ENCODE measurements at places on chromosomes 3 and 15.

DNA sequence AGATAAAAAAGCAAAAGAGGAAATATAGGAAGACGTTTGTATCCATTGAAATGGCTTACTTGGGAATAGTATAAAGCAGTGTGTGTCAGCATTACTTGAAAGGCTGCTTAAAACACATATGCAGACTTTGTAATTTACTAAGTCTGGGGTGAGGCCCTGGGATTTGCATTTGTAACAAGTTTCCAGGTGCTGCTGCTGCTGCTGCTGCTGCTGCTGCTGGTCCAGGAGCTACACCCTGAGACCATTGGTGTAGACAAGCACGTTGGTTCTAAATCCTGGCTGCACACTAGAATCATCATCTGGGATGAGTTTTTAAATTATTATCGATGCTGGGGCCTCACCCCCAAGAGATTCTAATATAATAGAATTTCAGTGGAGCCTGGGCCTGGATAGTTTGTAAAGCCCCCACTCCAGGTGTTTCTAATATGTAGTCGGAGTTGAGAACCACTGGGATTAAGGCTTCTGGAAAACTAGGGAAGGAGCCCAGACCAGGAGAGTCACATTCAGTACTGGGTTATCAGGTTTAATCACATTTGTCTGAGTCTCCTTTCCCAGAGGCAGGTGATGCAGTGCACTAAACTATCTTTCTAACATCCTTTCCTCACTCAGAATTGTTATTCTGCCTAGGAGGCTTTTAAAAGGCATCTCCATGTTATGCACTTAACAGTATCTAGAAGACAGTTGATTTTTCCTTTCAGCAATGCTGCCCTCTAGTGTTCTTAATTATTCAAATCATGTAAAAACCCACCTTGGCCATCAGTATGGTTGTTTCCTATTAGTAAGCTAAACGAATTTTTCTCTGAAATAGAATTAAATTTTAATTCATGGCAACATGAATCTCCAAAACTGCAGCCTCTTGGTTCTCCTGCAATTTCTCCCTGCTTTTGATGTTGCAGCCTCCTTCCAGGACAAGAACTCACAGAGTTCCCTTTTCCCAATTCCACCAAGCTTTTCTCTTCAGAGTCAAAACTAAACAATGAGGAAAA lies 45.4 kb downstream of the SSR3 start:
- peak; percentile 63 for DNase-seq

- DNase-seq, result peak; percentile 54
Observed at GRCh38 chr15:41603941-41604911, 45.2 kb downstream of the TYRO3 start.

DNA sequence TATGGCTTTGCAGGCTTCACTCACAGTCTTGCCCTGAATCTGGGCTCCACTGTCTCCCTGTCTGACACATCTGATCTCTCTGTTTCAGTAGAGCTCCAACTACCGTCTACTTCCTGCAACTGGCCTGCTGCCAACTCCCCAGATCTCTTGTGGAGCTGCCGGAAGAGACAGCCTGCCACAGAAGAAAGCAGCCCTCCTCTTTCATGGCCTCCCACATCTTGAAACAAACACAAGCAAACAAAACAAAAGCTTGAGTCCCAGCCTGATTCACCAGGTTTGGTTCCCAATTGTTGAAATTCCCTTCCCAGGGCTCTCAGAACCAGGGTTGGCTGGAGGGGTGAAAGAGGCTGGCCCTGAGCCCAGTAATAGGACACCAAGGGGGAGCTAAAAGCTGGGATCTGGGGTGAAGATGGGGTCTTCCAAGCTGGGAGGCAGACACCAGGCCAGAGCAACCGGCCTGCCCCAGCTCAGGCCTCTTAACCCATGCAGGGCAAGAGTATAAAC lies 55.3 kb upstream of the CA12 start:
- DNase-seq, result peak; percentile 58

- DNase-seq, result no peak
Observed at GRCh38 chr3:128434524-128434923, 32.2 kb downstream of the DNAJB8 start.

DNA sequence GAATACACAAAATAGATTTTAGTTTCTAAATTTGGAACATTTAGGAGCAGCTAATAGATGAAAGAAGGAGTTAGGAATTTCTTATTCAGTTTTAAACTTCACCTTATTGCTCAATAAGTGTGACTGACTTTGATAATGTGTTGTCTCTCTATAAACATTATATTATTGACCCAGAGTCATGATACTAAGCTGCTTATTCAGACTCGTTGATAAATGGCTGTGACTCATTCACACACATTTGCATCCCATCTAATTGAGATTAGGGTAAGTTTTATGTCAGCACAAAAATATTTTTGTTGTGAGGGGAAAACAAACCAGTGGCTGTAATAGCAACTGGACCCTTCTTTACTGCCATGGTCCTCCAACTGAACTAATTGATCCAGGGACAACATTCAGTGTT lies 137.6 kb downstream of the GOLIM4 start:
- DNase-seq, result no peak

GRCh38 chr15:22226034-22226790 lies 145.9 kb downstream of the OR4M2 start:
- DNase-seq, result no peak

- DNase-seq, result no peak
Observed at GRCh38 chr3:52982839-52983238, 63.0 kb downstream of the SFMBT1 start.

GRCh38 chr3:8571256-8571655 lies 69.6 kb downstream of the LMCD1 start:
- no peak for DNase-seq

DNA sequence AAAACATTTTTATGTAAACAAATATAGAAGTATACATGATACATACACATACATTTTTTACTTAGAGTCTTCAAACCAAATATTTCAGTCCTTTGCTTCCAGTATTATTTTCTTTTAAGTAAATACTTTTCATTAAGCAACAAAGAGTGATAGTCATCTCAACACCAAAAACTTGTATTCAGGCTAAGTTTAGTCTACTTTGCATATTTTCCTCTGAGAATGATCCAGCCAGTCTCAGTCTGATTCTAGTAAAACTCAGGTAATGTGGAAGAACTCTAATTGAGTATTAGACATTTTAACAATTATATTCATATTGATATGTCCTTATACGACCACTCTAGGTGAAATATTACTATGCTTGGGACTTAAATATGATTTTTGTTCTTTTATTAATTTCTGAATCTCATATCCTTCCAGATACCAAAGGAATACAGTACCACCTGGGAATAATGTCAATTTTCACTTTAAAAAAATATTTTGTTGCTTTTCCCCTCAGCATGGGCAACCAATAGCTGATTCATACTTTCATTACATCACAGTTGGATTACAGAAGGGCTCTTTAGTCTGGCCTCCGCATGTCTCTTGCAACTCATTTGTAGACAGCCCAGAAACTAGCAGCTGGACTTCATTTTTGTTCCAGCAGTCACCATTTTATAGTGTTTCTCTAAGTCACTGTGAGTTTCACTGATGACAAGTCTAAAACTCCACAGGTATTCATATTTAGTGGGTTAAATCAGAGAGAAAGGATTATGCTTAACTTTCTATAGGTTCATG lies 390.4 kb downstream of the ZBTB20 start:
- no peak for DNase-seq

DNA sequence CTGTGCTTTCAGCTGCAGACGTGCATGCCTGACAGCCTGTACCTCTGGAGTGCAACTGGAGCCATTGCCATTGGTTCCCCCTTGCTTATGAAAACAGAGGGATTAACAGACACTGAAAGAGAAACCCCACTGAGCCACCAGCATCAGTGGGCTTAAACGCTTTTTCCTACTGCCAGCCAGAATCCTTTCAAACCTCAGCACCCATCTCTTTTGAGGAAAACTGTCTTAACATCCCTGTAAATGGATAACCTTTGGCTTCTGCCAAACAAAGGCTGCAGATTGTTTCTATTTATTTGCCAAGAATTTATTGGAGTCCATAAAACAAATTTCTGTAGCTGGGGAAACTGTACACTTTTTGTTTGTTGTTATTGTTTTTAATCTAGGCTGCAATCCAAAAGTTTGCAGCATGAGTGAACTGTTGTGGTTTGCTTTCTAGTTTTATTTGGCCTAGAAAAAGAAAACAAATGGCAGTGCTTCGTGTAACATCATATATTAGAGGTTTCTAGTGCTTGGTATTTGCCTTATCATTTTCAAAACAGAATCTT lies 369.2 kb upstream of the IL12A start:
- DNase-seq, result peak; percentile 40

GRCh38 chr3:82222401-82222800 lies 461.0 kb upstream of the GBE1 start:
- no peak for DNase-seq

GRCh38 chr3:102163039-102163817 lies 271.6 kb upstream of the ZPLD1 start:
- DNase-seq, result no peak

DNA sequence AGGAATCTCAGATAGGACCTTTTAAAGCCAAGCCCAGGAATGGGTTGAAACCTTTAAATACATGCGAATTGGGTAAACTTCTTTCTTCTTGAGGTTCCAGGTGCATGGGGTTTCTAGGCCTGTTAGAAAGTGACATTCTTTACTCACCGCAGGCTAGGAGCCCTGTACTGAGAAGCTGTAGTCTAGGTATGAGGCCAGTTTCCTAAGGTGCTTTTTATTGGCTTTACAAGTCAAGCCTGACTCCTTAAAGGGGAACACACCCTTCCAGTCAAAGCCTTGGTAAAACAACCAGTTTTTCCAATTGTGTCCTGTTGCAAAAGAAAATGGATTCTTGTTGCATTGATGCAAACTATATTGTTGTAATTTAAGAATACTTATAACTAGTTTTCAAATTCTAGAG lies 76.1 kb upstream of the ATP11B start:
- DNase-seq, result no peak

DNA sequence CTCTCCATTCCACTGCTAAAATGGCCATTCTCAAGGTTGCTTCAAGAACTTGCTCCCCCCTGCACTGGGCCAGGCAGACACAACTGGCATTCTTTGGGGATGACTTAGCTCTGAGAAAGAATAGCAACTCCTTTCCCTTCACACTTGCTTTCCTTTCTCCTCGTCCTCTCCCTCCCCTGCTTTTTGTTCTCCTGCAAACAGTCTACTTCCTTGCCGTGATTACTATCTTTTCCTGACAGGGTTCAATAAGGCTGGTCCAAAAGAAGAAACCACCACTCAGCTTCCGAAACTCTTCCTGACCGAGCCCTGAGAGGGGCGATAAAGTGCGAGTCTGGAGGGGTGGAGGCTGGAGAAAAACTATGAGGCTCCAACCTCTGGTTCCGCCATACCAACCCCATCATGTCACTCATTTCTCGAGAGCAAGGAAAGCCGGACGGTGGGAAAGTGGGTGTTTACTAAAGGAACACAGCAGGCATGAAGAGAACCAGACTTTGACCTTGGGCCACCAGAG lies 5.0 kb downstream of the AMOTL2 start:
- DNase-seq, result no peak

- DNase-seq, result no peak
Observed at GRCh38 chr3:32707026-32707370, 22.0 kb downstream of the CNOT10 start.

DNA sequence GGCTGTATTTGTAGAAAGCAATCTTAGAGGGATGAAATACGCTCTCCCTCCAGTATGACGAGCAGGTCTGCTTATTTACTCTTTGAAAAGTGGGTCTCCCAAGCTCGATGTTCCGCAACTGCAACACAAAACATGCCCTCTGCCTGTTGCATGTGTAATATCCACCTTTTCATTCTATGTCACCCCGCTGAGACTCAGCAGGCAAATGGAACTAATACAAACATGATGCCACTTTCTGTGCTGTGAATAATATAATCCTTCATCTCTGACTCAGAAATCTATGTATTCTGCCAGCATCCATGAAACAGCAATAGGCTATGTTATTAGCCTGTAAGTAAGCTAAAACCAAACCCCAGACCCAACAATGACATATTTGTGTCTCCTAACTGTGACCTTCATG lies 200.8 kb upstream of the TMCO5A start:
- no peak for DNase-seq

GRCh38 chr3:58074997-58075396 lies 66.8 kb downstream of the FLNB start:
- DNase-seq, result no peak

GRCh38 chr3:94896994-94897393 lies 834.1 kb downstream of the NSUN3 start:
- DNase-seq, result no peak

DNA sequence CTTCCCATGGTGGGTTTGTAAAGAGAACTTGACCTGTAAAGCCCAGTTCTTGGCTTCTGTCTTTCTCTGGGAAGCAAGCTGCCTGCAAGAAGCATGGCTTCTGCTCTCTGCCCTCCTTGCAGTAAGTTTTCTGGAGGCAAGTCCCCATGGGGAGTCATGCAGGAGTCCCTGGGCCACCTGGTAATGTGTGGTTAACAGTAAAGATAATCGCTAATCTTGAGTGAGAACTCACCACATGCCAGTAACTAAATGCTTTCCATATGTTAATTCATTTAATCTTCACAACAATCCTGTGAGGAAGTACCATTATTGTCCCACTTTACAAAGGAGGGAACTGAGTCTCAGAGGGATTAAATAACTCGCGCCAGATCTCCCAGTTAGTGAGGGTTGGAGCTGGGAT lies 4.2 kb downstream of the CAPN3 start:
- DNase-seq, result no peak

GRCh38 chr3:150384296-150385212 lies 23.5 kb upstream of the TSC22D2 start:
- no peak for DNase-seq

GRCh38 chr3:24323272-24323671 lies 171.4 kb downstream of the THRB start:
- no peak for DNase-seq

DNA sequence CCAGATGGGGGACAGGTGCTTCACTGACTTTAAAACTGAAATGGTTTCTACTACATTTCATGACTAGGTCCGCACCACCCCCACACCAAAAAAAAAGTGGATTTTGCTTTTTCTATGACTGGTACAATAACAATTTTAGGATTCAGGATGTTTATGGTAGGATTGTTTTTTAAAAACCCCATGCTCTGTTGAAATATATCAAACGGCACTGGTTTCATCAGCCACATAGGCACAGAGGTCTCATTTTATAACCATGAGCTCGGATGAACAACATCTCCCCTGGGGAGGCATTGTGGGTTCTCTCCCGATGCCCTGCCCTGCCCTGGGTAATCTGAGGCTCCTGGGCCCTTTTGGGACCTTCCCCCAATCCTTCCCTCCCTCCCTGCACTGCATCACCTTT lies 202.7 kb upstream of the KBTBD8 start:
- DNase-seq, result no peak

DNA sequence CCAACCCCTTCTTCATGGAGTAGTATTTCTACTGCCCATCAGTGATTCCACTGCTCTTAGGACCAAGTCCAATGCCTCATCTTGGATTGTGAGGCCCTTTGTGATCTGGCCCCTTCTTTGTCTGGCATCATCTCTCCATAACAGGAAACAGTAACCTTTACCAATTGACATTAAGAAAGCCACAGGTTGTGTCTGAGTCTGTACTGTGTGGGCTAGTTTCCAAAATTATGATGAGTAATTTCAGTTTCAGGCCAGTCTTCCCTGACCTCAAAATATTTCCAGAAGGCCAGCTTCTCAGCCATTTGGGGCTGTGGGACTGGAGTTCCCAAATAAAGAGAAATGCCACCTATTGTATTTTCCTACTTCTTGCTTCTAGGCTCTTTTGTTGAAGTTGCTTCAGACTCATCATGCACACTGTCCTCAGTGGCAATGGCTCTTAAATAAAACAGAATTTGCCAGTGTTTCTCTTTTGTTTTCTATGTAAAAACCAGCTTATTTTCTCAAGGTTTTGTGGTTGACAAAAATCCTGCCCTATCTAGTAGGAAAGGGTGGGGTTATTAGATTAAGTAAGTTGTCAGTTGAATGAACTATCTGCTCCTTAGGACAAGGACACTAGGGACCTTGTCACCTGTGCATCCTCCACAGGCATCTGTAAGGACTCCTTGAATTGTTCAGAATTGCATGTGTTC lies 47.0 kb upstream of the ACKR4 start:
- DNase-seq, result peak; percentile 74
